ENCODE measurements at places on chromosomes 2 and 18. TPM values are rescaled to one million over a fixed set of nuclear protein-coding genes. Genes with fewer than 3 reads are reported as not detected.

- no peak overlapping the region for H3K27ac ChIP-seq
- H3K4me3 ChIP-seq = no peak overlapping the region
- no peaks in the 10 kb centered on the region for H3K27me3 ChIP-seq
- H3K4me1 ChIP-seq = peaks cover 10% of the 10 kb centered on the region
Measured at GRCh38 chr18:23301972-23302371, 151.1 kb upstream of the RIOK3 start.

DNA sequence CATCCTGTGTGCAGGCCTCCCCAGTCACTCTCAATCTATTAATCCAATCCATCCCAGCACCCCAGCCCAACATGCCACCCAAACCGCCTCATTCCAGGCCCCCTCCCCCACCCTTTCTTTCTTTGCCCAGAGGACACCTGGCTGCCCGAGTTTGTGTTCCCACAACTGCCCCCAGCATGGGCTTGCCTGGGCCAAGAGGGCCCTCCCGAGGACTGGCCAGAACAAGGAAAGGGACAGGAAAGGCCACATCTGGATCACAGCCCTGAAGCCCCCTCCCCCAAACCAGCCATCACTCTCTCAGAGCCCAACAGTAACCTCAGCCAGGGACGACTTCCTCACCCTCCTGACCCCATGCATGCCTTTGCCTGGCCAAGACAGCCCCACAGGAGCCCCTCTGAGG, 1.2 kb downstream of the TNS1 start:
- H3K4me3 ChIP-seq = no peak overlapping the region
- H3K27ac ChIP-seq = no peak overlapping the region
- no peak for DNase-seq
- H3K4me1 ChIP-seq = peaks cover 15% of the 10 kb centered on the region
- H3K27me3 ChIP-seq = no peaks in the 10 kb centered on the region

DNA sequence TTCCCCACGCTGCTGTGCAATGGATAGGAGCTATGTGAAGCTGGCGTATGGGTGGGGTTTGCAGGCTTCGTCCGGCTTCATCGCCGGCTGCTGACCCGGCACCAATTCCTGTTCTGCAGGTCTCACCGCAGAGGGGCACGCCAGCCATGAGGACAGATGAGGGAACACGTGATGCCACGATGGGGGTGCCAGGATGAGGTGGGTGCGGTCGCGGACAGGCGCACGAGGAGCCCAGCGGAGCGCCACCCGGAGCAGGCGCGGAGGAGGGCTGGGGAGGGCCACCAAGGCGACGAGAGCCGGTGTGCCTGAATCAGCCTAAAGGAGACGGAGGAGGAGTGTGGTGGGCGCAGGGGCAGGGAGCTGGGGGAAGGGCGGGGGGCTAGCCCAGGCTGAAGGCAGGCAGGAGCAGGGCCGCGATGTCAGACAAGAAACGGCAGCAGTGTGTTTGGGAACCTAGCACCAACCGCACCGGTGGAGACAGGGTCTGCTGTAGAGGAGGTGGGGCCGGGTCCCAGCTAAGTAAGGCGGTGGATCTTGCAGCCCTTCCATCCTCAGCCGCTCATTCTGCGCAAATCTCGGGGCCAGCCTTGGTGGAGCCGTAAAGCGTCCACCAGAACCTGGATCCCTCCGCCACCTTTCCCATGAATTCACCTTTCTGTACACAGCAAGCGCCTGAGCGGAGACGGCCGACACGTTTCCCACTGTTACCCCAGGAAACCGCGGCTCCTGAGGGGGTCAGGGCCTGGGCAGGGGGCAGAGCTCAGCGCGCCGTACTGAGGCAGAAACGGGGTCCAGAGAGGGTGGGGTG, 17.0 kb upstream of the CD8A start:
- H3K4me3 ChIP-seq = peak overlapping the region; percentile 14
- no peaks in the 10 kb centered on the region for H3K27me3 ChIP-seq
- no peaks in the 10 kb centered on the region for H3K36me3 ChIP-seq
- H3K4me1 ChIP-seq = peaks cover 22% of the 10 kb centered on the region
- peak; percentile 86 for DNase-seq

- H3K27ac ChIP-seq = no peak overlapping the region
- no peak overlapping the region for H3K4me3 ChIP-seq
- H3K36me3 ChIP-seq = no peaks in the 10 kb centered on the region
- no peaks in the 10 kb centered on the region for H3K27me3 ChIP-seq
- H3K4me1 ChIP-seq = no peaks in the 10 kb centered on the region
- no peak for DNase-seq
Measured at GRCh38 chr2:44836174-44836573, 105.3 kb upstream of the SIX3 start.

GRCh38 chr2:144162652-144163051, 357.3 kb downstream of the ZEB2 start:
- DNase-seq = peak; percentile 38
- H3K36me3 ChIP-seq = no peaks in the 10 kb centered on the region
- H3K4me1 ChIP-seq = no peaks in the 10 kb centered on the region
- no peak overlapping the region for H3K27ac ChIP-seq

DNA sequence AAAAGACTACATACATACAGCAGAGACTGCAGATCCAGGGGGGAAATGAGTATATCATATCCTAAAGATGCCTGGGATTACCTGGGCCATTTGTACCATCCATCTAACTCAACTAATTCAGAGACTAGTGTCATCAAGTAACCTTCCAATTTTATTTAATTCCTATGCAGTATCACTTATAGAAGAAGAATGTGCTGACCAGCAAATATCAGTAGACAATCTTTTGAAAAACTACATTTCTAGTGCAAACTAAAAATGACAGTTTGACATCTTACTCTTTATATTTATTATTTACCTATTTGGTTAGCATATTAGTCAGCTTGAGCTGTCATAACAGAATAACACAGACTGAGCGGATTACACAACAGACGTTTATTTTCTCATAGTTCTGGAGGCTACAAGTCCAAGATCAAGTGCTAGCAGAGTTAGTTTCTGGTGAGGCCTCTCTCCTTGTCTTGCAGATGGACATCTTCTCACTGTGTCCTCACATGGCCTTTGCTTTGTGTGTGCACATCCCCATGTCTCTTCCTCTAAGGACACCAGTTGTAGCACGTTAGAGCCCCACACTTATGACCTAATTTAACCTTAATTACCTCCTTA, 47.0 kb downstream of the NCKAP5 start:
- H3K27ac ChIP-seq = no peak overlapping the region
- H3K27me3 ChIP-seq = no peaks in the 10 kb centered on the region
- no peaks in the 10 kb centered on the region for H3K4me1 ChIP-seq
- H3K4me3 ChIP-seq = no peak overlapping the region

DNA sequence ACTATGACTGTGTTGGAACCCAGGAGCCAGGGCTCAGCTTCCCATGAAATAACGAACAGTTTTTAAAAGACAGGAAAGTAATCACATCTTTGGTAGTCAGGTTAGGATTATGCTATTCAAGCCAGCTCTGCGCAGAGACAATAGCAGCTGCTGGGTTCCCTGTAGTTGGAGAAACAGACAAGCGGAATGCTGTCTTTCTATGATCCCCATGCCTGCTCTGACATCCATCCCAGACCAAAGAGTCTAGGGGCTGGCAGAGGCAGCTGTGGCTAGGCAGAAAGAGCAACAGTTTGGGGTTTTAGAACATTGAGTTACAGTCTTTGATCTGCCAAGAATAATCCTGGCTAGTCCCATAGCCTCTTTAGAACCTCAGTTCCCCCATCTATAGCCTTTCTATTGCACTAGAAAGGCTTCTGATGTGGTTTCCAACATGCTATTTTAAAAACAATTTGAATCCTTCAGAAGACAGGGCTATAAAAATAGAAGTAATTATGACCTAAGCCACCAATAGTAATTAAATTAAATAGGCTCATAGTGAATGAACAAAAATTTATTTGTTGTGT, 146.8 kb downstream of the MTX2 start:
- H3K36me3 ChIP-seq = no peaks in the 10 kb centered on the region
- H3K4me1 ChIP-seq = no peaks in the 10 kb centered on the region
- DNase-seq = no peak
- no peak overlapping the region for H3K4me3 ChIP-seq

DNA sequence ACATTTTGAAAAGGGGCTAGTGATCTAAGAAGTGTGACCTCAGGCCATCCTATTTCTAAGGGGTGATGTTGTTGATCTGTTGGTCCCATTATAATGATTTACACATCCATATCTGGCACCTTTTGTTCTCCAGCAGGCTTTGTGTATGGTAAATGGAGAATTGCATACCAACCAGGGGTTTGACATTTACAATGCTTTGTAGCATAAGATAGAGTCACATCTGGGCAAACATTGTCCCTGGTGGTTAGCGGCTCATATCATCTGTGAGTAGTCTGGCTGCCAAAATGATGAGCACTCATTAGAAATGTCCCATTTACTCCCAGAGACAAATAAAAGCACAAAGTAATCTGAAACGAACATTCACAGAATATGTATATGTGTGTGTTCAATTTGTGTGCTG, 1775.5 kb upstream of the CELF4 start:
- DNase-seq = no peak
- no peak overlapping the region for H3K27ac ChIP-seq
- H3K4me1 ChIP-seq = no peaks in the 10 kb centered on the region
- H3K36me3 ChIP-seq = no peaks in the 10 kb centered on the region
- no peak overlapping the region for H3K4me3 ChIP-seq
- no peaks in the 10 kb centered on the region for H3K27me3 ChIP-seq

- H3K4me3 ChIP-seq = no peak overlapping the region
- no peak for DNase-seq
- H3K27me3 ChIP-seq = no peaks in the 10 kb centered on the region
- no peaks in the 10 kb centered on the region for H3K4me1 ChIP-seq
- no peak overlapping the region for H3K27ac ChIP-seq
Measured at GRCh38 chr2:73037947-73038585, 33.4 kb downstream of the SFXN5 start.

GRCh38 chr2:74915743-74916142, 42.7 kb upstream of the POLE4 start:
- no peak overlapping the region for H3K27ac ChIP-seq
- DNase-seq = no peak
- no peaks in the 10 kb centered on the region for H3K27me3 ChIP-seq

GRCh38 chr18:59387687-59388565, 28.9 kb upstream of the LMAN1 start:
- H3K4me1 ChIP-seq = no peaks in the 10 kb centered on the region
- no peaks in the 10 kb centered on the region for H3K36me3 ChIP-seq
- no peak overlapping the region for H3K4me3 ChIP-seq
- DNase-seq = no peak
- no peaks in the 10 kb centered on the region for H3K27me3 ChIP-seq

GRCh38 chr2:12918835-12919445, 202.2 kb downstream of the TRIB2 start:
- H3K27ac ChIP-seq = peak overlapping the region; percentile 39
- no peaks in the 10 kb centered on the region for H3K36me3 ChIP-seq
- peak; percentile 42 for DNase-seq
- H3K4me3 ChIP-seq = no peak overlapping the region

- H3K4me3 ChIP-seq = no peak overlapping the region
- peak; percentile 81 for DNase-seq
- H3K27ac ChIP-seq = no peak overlapping the region
- H3K27me3 ChIP-seq = no peaks in the 10 kb centered on the region
- no peaks in the 10 kb centered on the region for H3K36me3 ChIP-seq
Measured at GRCh38 chr2:111135910-111136297, 15.2 kb downstream of the BCL2L11 start.

DNA sequence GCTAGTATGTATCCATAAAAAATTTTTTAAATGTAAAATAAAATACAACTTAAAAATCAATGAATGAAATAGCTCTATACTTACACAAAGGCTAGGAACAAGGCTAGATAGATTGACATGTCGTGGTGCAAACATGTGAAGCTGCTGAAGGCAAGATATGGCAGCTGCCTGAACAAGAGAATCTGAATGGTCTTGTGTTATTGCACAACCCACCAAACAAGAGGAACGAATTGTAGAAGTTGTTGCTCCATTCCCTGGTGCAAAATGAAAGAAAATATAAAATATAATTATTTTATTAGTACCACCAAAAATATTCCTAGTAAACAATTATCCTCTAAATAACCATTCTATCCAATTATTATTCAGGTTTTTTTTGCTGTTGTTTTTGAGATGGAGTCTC, 46.4 kb downstream of the HEATR5B start:
- peaks cover 64% of the 10 kb centered on the region for H3K36me3 ChIP-seq
- no peak overlapping the region for H3K4me3 ChIP-seq
- H3K27ac ChIP-seq = no peak overlapping the region
- no peak for DNase-seq

- H3K27me3 ChIP-seq = no peaks in the 10 kb centered on the region
- H3K4me1 ChIP-seq = peaks cover 76% of the 10 kb centered on the region
- H3K36me3 ChIP-seq = no peaks in the 10 kb centered on the region
Measured at GRCh38 chr2:45894211-45894610, 242.7 kb downstream of the PRKCE start.

DNA sequence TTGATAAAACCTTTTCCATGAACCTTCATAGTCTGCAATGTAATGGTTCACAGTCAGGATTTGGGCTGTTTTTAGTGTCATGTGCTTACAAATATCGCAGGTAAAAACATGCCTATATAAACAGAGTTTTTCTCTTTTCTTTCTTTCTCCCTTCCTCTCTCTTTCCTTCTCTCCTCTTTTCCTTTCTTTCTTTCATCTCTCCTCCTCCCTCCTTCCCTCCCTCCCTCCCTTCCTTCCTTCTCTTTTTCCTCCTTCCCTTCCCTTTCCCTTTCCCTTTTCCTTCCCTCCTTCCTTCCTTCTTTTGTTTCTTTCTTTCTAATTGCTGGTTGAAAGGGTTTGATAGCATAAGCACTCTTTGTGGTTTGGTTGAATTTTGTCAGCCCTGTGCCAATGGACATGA, 9.6 kb upstream of the NPPC start:
- no peaks in the 10 kb centered on the region for H3K4me1 ChIP-seq
- DNase-seq = no peak
- H3K4me3 ChIP-seq = no peak overlapping the region
- H3K27me3 ChIP-seq = no peaks in the 10 kb centered on the region

- no peaks in the 10 kb centered on the region for H3K27me3 ChIP-seq
- no peaks in the 10 kb centered on the region for H3K36me3 ChIP-seq
- DNase-seq = no peak
- no peak overlapping the region for H3K4me3 ChIP-seq
- peaks cover 7% of the 10 kb centered on the region for H3K4me1 ChIP-seq
Measured at GRCh38 chr2:219155054-219155644, 5.5 kb downstream of the NHEJ1 start.

- peaks cover 12% of the 10 kb centered on the region for H3K4me1 ChIP-seq
- no peak for DNase-seq
- H3K27ac ChIP-seq = peak overlapping the region; percentile 6
- H3K36me3 ChIP-seq = peaks cover 15% of the 10 kb centered on the region
- no peak overlapping the region for H3K4me3 ChIP-seq
- H3K27me3 ChIP-seq = no peaks in the 10 kb centered on the region
Measured at GRCh38 chr2:11203480-11203879, 48.2 kb downstream of the SLC66A3 start.

The RTP5 gene
- total RNA-seq = 0.14 TPM

The ALPG gene
- total RNA-seq = 2.3 TPM

The HSBP1L1 gene
- total RNA-seq = 35.0 TPM

The IL1RN gene
- total RNA-seq = 4.7 TPM

The NRP2 gene
- 78.6 TPM for total RNA-seq

The ABI2 gene
- 32.5 TPM for total RNA-seq

The DYNAP gene
- total RNA-seq = not detected

The NAT8 gene
- not detected for total RNA-seq

The TGFA gene
- total RNA-seq = 7.2 TPM

The ALPI gene
- not detected for total RNA-seq

The FAM237A gene
- not detected for total RNA-seq

The ARHGEF33 gene
- 3.1 TPM for total RNA-seq

The CD8B gene
- total RNA-seq = 2.7 TPM

The CCDC102B gene
- 19.7 TPM for total RNA-seq

The COPS7B gene
- 29.0 TPM for total RNA-seq

Measured in upper lobe of left lung (tissue), 6 donors.